Activated CD4-positive, alpha-beta T cell treated with anti-CD3 and anti-CD28 coated beads, Interleukin-2, amount 10 ng/mL, durations not matched to agents 7 days and 5 days (primary cell): ENCODE measurements at places on chromosomes 1 and 21.

DNA sequence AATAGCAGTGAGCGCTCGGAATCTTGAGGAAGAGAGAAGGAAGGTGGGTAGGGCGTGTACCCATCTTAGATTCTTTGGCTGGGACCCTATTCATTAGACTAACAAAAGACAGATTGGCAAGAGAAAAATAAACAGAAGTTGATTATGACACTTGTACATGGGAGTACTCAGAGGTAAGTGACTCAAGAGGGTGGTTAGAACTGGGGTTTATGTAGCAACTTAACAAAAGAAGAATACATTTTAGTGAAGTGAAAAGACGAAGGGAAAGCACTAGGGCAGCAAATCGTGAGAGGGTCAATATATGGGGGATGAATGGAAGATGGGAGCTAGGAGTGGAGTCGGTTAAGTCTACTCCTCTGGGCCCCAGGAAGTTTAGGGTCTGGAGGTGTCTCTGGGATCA is 25.8 kb upstream of the RCC2 start:
- DNase-seq = no peak

DNA sequence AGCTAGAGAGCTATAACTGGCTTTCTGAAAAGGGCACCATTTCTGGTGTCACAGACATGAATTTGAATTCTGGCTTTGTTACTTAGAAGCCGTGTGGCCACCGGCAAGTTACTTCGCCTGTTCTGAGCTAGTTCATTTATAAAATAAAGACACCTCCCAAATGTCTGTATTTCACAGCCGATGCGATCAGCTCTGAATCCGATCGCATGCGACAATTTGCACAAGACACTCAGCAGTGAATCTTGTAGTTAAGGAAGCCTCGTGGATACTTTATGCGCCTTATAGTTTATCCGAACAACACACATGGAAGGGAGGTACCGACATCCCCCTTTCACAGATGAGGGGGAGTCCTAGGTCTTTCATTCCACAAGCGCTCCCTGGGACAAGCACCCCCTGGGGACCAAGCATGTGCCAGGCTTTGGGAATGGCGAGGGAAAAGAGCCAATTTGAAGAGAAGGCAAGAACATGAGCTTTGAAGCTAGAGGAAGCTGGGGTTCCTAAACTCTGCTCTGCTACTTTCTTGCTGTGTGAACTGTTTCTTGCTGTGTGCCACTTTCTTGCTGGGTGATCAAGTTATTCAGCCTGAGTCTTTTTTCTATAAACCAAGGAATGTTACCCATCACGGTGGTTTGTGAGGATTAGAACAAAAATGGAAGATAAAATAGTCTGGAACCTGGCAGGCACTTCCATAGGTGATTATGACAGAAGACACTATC is 3.9 kb downstream of the ID3 start:
- DNase-seq = no peak

DNA sequence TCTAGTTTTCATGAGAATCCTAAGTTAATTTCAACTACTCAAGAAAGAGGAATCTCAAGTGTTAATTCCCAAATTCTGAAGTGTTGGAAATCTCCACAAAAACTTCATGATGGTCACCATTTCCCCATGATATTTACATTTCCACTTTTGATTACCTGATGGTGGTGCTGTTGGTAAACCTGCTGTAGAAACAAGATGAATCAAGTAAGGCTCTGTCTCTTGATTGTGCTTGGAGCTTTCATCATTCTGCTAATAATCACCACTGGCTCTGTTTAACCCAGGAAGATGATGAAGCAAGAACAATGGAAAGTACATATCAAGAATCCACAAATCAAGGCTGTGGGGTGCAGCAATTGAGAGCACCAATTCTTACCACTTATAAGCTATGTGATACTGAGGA is 77.8 kb downstream of the C4BPA start:
- DNase-seq = no peak

- no peak for DNase-seq
These were observed 27.2 kb upstream of the PSMB2 start for GRCh38 chr1:35668506-35668905.

DNA sequence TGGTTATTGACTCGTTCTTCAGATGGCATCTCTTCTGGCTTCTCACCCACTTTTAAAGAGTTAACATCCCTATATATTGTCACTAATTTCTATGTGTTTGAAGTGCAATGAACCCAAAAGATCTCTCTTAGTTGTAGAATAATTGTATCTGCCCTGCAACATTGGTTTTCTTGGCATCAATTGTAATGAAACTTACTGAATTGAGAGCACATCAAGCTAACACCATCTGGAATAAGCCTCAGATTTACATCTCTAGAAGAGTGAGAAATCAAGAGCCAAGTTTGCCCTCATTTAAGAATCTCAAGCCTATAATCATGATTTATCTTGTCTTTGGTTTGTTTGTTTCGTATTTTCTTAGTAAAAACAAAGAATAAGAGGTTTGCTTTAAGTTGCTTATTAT is 372.6 kb upstream of the LRRC7 start:
- DNase-seq = no peak

- DNase-seq = no peak
These were observed 467.5 kb downstream of the PTPRU start for GRCh38 chr1:29703596-29704370.

DNA sequence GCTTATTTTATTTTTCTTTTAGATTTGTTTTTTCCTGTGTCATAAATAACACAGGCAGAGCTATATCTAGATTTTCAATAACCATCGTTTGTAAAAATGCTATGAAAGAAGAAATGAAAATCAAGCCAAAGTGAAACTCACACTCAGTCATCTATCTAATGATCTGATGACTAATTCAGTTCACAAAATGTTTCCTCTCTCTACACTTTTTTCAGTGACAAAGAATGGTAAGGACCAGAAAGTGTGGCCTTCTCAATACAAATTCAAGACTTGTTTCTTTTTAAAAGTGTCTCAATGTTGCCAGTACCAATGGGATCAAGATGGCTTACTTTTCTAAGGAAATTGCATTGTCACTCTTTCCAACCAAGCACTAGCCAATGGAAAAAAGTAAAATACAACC is 282.8 kb upstream of the PKN2 start:
- no peak for DNase-seq

DNA sequence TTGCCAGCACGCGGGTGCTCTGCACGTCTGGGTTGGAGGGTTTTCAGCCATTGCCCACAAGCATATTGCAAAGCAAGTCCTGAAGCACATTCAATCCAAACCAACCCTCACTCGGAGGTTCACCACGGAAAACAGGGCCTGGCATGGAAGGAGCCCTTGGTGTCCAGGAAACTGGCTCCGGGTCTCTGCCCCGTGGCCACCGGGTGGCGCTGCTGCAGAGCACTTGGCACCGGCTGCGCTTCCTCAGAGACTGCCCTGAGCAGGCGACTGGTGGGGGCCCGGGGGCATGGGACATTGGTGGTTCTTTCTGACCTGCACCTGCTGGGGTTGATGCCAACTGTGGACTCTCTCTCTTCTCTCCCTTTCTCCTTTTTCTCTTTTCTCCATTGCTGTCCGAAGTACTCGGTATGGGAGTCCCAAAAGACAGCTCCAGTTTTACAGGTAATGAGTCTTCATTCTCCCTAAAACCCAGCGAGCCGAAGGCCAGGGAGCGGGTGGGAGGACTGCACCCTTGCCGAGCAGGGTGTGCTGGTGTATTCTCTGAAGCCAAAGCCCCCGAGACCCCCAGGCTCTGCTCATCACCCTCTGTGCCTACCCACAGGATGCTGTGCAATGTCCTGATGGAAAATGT is 4.1 kb upstream of the KCNAB2 start:
- DNase-seq = no peak

DNA sequence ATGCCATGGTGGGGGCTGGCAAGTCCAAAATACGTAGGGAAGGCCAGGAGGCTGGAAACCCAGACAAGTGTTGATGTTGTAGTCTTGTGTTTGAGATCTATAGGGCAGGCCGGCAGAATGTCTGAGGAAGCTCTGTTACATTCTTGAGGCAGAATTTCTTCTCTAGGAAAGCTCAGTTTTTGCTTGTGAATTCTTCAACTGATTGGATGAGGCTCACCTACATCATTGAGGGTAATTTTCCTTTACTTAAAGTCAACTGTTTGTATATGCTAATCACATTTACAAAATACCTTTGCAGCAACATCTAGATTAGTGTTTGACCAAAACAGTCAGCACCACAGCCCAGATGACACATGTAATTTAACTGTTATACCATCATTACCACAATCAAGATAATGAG is 37.0 kb downstream of the PATJ start:
- no peak for DNase-seq

GRCh38 chr1:29519788-29520110 is 283.4 kb downstream of the PTPRU start:
- DNase-seq = no peak

DNA sequence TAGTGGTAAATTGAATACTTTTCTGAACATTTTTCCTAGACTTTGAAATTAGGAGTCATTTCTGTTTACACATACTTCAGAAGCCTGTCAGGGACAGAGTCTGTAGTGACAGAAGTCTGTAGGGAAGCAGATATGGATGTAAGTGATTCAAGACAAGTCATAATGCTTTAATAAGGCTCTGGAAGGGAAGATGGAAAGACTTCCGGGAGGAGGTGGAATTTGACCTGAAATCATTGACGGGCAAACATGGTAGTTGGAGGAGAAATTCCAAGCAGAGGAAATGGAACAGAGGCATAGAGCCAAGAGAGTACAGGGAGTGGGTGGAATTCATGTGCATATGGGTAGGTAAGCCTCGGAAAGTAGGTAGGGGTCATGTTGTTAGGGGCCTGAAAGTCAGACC is 22.5 kb downstream of the CAMTA1 start:
- DNase-seq = no peak

- DNase-seq = no peak
These were observed 83.0 kb upstream of the IVNS1ABP start for GRCh38 chr1:185400052-185400451.

- no peak for DNase-seq
These were observed 23.9 kb upstream of the KCTD3 start for GRCh38 chr1:215543191-215543606.

GRCh38 chr1:32580348-32581017 is 41.3 kb downstream of the ZBTB8A start:
- DNase-seq = no peak

- DNase-seq = no peak
These were observed 127.4 kb downstream of the FMN2 start for GRCh38 chr1:240219104-240219503.

DNA sequence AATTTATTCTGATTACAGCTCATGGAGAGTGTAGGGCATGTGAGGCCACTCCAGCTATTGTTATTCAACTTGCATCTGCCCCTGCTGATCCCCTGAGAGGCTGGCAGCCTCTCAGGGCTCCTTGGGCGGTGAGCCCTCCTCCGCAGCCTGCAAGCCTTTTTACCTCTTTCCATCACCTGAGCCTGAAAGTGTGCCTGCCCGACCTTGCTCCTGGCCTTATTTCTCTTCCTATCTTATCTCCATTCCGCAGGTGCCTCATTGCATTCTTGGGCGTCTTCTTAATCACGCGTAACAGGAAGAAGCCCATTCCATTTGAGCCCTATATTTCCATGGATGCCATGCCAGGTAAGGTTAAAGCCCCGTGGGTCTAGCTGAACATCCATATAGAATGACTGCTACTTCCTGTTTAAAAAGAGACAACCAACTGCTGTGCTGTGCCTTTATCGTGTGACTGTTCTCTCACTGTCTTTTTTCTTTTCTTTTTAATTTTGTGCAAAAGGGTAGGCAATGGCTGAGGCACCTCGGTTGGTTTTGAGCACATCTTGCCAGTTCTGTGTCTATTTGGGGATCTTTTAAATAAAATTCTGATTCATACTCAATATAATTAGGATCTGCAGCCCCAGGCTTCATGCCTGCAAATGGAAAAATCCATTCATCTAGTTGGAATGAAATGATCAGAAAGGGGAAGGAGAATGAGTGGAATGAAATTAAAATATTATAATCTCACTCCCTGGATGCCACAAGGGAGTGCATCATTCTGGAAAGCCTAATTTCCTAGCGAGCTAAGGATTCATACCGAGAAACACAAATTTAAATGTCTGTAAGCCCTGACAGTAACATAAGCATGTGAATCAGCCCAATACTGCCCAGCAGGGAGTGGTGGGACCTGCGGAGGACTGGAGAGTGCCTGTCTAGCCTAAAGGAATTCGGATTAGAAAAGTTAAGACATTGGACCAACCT is 38.6 kb upstream of the RCAN3 start:
- no peak for DNase-seq

GRCh38 chr1:88888750-88889149 is 2.6 kb downstream of the GTF2B start:
- no peak for DNase-seq

GRCh38 chr21:34923202-34923601 is 125.9 kb downstream of the RUNX1 start:
- DNase-seq = no peak

GRCh38 chr1:212287261-212287895 is 2.2 kb downstream of the PPP2R5A start:
- DNase-seq = no peak

GRCh38 chr1:62810420-62811274 is 26.7 kb downstream of the ATG4C start:
- DNase-seq = no peak

DNA sequence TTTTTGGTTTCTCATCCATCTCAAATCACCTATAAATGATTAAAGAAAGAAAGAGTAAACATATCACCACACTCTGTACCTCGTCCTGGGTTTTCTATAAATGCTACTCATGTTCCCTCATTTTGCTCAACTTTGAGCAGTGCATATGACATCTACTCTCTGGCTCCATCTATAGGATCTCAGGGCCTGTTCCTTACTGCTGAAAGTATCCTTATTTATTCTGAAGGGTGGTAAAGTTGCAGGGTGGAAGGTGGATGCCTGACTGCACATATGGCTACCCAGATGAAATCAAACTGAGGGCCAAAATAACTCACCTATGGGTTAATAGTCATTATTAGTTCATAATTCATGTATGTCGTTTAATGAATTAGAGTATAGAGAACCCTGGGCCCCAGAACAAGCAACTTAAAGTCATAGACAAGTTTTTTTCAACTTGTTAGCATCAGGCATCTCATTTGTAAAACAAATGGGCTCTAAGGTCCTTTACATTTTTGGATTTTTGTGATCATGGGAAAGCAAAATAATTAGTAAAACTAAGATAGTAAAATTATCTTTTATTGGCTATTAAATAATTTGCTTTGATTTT is 46.5 kb downstream of the NCF2 start:
- peak; percentile 45 for DNase-seq

DNA sequence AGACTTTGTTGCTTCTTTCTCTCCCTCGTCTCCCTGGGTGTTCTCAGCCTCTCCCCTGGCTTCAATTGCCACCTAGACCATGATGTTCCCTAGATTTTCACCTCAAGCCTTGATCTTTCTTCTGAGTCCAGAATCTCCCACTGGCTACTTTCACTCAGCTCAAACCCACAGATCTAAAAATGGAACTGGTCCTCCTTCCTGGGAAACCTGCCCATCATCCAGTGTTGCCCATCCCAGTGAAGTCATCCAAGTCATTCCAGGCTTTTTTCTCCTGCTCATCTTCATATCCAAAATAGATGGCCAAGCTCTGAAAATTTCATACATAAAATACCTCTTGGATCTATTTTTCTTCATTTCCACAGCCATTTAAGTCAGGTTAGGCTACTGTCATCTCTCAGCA is 347.4 kb downstream of the KCNH1 start:
- no peak for DNase-seq
